Stimulated activated CD8-positive, alpha-beta memory T cell treated with anti-CD3 and anti-CD28 coated beads, Interleukin-7, amount 100 ng/mL, for 1 hour (primary cell): ENCODE measurements at places on chromosomes 6 and 20.

DNA sequence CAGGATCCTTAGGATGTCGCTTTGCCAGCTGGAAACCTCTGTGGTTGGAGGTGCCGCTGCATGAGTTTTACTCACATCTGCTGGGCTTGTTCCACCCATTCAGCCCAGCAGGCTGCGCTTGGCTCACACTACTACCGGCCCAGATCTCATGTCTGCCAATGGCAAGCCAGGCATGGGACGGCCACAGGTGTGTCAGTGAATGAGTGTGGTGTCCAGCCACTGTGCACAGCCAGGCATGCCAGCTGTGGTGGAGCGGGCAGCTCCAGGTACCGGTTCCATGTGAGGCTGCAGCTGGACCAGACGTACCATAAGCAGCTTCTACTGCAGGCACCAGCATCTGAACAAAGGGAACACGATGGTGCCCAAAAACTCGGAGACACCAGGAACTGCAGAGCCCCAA, 33.1 kb upstream of the ASF1A start:
- DNase-seq, result no peak

GRCh38 chr6:2866171-2866846, 24.6 kb upstream of the SERPINB1 start:
- DNase-seq, result no peak

GRCh38 chr6:32827025-32827424, 10.2 kb upstream of the HLA-DOB start:
- no peak for DNase-seq

DNA sequence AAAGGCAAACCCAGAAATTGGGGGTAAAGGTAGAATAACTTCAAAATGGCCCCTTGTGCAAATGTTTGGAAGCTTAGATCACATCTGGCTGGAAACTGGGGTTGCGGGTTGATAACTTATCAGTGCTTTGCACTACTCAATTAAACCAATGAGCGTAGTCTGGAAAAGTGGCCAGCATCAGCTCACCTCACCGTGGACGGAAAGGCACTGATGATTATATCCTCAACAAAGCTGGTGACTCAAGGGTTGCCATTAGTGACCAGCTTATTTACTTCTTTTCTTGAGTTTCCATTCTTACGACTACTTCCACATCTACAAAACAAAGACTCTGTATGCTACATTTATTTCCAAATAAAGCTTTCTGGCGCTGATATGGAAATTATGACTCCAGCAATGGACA, 198.5 kb upstream of the HEY2 start:
- DNase-seq, result no peak

DNA sequence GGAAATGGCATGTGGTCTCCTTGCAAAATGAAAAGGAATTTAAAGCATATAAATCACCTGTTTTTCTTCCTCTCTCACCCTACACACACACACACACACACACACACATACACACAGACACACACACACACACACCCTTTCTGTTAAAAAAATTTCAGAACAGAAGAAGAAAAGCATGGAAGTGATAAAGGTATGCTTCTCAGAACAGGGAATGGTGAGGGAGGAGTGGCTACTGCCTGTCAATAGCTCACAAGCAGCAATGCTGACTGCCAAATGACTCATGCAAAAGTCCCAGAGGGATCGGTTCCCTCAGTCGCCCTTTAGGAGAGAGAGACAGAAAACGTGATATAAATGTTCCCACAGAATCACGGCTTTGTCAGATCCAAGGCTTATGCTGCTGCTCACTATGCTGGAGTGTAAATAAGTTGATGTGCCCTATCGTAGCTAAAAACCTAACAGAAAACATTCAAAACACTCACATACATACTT, 102.6 kb downstream of the IBTK start:
- DNase-seq, result no peak

- DNase-seq, result no peak
Observed at GRCh38 chr6:9795880-9796279, 619.0 kb downstream of the TFAP2A start.

DNA sequence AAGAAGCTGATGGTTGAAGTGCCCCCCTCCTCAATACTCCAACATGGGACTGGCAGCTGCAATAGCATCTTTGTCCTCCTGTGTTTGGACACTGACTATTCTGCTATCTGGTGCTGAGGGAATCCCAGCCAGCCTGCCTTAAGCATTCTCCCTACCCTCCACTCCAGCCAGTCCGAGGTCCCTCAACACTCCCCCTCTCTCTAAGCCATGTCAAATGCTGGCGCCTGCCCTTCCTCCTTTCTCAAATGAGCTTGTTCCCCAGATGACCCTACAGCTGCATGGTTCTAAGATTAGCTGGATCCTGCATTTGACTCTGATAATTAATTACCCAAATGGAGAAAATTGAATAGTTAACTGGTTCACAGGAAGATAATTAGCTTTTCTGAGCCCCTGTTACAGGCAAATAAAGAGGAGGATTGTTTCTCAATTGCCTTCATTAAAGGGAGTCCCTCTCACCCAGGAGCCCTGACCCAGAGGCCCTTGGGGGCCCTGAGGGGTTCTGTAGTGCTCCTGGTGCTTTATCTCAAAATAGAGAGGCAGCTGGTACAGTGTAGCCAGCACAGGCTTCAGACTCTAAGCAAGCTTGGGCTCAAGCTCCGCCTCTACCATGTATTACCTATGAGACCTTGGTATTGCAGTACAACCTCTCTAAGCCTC, 37.9 kb upstream of the CHD6 start:
- DNase-seq, result no peak

DNA sequence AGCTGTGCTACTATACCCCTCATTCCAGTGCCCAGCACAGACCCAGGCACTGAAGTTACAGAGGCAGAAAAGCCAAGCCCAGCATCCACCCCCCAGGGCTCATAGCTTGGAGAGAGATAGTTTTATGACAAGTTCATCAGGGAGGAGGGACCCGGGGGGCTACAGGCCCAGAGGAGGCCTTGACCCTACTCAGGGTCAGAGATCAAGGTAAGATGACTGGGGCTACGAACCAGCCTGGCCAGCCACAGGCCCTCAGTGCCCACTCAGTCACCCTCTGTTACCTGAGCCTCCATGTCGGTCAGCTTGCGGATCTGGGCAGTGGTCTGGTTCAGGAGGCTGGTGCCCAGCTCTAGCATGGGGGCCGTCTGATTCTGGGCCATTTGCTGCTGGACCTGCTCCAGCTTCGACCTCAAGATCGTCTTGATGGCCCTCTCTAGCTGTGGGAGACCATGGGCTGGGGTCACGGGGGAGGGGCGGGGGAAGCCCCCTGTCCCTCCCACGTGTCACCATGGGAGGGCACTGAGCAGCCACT, 26.1 kb downstream of the ANGPT4 start:
- no peak for DNase-seq

- no peak for DNase-seq
Observed at GRCh38 chr20:17542993-17543412, 11.8 kb upstream of the BFSP1 start.

DNA sequence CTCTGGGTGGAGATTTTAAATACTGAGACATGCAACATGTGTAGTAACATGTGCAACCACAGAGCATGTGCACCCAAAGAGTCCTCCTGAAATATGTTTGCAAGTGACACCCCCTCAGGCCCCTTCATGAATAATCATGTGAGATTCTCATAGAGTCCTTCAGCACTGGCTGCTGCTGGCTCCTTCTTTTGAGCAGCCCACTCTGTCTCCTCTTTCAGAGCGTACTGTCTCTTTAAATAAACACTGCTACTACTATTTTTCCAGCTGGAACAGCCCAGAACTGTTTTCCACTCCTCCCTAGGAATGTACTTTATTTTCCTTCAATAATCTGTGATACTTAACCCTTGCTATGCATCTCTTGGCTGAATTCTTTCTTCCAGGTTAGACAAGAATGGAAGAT, 42.0 kb downstream of the HLA-DRB5 start:
- no peak for DNase-seq

DNA sequence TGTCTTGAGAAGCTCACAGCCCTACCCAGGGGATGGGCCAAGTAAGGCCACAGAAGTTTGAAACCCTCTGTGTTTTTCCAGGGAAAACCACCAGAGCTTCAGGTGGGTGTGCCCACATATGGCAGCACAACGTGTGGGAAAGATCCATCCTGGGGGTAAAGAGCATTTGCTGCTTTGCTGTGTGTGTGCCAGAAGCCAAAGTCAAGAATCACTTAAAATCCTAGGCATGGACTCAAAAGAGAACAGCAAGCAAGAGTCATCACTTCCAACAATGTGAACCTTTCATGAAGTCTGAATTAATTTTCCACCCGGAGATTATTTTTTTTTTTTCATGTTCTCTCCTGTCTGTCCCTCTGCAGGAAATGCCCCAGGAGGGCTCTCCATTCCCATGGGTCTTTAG, 308.2 kb upstream of the SGK1 start:
- DNase-seq, result no peak

GRCh38 chr6:27829453-27830211, 82.6 kb downstream of the OR2B2 start:
- no peak for DNase-seq

DNA sequence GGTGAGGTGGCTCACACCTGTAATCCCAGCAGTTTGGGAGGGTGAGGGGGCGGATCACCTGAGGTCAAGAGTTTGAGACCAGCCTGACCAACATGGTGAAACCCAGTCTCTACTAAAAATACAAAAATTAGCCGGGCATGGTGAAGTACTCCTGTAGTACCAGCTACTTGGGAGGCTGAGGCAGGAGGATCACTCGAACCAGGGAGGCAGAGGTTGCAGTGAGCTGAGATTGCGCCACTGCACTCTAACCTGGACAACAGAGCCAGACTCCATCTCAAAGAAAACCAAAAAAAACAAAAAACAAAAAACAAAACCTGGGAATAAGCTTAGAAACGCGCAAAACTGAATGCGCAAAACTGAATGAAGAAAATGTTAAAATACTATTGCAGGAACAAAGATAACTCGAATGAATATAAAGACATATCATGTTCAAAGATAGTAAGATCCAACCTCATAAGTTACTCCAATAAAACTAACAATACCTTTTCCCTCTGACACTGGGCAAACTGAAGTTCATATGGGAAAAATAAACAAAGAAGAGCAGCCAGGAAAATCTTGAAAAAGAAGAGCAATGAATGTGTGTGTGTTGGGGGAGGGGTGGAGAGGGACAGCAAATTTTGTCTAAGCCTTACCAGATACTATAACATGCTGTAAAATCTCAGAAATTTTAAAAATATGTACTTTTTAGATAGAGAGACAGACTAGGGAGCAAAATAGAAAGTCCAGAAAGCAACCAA, 101.0 kb upstream of the BEND3 start:
- DNase-seq, result no peak

DNA sequence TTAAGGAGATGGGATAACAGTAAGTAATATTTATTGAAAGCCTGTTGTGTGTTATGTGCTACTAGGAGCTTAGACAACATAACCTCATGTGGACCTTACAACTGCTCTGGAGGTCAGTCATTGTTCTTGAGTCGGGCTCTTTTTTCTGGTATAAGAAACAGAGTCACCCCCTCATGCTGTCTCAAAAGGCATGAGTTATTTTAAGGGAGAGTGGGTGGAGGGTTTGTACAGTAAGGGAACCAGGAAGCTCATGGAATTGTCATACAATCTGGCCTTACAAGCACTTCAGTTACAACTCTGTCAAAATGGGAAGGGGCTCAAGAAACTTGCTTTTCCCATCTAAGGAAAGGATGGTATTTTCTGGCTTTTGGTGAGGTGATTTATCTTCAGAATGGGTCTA, 16.5 kb upstream of the DSE start:
- no peak for DNase-seq

DNA sequence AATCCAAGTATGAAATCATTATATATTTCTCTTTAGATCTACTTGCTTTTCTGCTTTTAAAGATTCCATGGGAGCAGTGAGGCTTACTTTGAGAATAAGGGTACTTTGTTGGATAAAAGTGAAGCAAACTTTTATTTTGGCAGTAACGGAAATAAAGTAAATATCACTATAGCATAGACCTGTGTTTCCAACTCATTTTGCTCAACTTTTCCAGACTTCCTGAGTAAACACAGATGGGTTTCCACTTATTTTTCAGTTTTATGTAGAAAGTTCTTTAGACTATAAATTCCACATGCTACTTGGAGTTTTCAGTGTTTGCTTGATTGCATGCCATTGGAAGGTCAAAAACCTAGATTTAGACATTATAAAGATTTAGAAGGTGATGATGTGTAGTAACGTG, 6.2 kb downstream of the STX16 start:
- DNase-seq, result no peak

- no peak for DNase-seq
Observed at GRCh38 chr20:23203951-23204730, 118.0 kb upstream of the CD93 start.

GRCh38 chr6:17165383-17165782, 63.5 kb downstream of the STMND1 start:
- no peak for DNase-seq

GRCh38 chr20:61712688-61713087, 353.0 kb downstream of the TAF4 start:
- no peak for DNase-seq

DNA sequence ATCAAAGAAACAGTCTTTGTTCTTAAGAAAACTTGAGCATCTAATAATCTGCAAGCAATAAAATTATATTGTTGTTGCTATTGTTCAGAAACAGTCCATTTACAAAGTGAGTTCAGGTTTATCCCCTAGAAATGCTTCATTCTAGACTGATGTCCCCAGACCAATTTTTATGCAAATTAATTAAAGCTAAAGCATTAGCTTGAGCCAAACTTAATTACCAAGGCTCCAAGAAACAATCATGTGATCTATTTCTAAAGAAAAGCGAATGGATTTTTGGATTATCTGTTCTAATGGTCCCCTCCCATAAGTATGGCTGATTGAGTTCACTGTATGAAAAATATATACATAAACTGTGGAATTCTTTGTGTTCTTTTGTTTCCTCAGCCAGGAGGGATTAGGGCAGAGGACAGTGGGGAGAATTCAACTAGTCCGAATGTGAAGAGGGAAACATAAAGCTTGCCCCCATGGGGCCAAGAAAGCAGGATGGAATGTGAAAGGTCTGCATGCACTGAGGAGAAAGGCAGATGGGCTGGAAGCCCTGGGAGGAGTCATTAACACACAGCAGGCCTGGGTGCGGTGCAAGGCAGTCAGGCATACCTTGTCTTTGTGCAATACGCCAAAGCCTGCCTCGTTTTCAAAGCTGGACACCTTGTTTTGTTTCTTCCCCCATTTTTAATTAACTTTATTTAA, 597.1 kb downstream of the KIF16B start:
- no peak for DNase-seq

GRCh38 chr6:107668743-107669474, 155.2 kb downstream of the SCML4 start:
- no peak for DNase-seq

GRCh38 chr6:23566418-23566817, 559.6 kb upstream of the NRSN1 start:
- no peak for DNase-seq

- no peak for DNase-seq
Observed at GRCh38 chr20:44400970-44401769, 45.7 kb downstream of the HNF4A start.

- peak; percentile 25 for DNase-seq
Observed at GRCh38 chr20:10427060-10427692, 6.8 kb downstream of the MKKS start.
